ENCODE measurements at places on chromosomes 6 and 20.

- no peak for DNase-seq
Observed at GRCh38 chr20:44544263-44544662, 22.4 kb upstream of the SERINC3 start.

DNA sequence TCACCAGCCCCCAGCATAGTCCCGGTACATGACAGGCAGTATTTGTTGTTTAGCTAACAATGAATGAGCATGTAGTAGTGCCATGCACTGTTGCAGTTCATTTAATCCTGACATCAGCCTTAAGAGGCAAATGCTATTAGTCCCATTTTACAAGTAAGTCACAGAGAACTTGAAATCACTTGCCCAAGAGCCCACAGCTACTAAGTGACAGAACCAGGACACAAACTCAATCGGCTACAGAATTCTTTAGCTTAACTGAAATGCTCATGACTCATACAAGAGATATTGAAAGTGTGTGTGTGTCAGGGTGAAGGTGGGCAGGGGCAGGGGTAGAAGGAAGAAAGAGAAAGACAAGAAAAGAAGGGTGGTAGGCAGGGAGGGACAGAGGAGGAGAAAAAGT, 52.7 kb downstream of the UNC5CL start:
- DNase-seq: no peak

DNA sequence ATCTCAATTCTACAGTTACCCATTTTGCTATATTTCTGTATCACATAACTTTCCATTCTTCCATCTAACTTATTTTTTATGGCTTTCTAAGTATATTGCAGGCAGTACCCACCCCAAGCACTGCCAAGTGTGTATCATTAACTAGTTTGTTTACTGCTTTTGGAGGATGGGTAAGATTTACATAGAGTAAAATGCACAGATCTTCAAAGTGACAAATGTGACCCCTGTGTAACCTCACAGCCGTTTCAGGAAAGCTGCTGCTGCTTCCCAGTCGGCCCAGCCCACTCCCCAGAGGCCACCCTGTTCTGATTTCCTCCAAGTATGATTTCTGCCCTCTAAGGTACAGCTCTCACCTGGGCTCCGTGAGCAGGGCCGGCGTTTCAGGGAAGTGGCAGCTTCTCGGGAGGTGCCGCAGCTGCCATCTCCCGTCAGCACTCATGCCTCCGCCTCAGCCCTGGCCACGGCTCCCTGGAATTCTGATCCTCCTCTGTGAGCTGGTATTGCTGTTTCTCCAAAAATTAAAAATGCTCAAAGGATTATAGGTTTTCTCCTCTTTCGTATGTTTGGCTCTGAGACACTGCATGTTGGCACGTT, 15.0 kb upstream of the MAP1LC3A start:
- DNase-seq: no peak

DNA sequence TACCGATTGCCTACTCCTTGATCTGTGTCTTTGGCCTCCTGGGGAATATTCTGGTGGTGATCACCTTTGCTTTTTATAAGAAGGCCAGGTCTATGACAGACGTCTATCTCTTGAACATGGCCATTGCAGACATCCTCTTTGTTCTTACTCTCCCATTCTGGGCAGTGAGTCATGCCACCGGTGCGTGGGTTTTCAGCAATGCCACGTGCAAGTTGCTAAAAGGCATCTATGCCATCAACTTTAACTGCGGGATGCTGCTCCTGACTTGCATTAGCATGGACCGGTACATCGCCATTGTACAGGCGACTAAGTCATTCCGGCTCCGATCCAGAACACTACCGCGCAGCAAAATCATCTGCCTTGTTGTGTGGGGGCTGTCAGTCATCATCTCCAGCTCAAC, 13.5 kb downstream of the CCR6 start:
- no peak for DNase-seq

DNA sequence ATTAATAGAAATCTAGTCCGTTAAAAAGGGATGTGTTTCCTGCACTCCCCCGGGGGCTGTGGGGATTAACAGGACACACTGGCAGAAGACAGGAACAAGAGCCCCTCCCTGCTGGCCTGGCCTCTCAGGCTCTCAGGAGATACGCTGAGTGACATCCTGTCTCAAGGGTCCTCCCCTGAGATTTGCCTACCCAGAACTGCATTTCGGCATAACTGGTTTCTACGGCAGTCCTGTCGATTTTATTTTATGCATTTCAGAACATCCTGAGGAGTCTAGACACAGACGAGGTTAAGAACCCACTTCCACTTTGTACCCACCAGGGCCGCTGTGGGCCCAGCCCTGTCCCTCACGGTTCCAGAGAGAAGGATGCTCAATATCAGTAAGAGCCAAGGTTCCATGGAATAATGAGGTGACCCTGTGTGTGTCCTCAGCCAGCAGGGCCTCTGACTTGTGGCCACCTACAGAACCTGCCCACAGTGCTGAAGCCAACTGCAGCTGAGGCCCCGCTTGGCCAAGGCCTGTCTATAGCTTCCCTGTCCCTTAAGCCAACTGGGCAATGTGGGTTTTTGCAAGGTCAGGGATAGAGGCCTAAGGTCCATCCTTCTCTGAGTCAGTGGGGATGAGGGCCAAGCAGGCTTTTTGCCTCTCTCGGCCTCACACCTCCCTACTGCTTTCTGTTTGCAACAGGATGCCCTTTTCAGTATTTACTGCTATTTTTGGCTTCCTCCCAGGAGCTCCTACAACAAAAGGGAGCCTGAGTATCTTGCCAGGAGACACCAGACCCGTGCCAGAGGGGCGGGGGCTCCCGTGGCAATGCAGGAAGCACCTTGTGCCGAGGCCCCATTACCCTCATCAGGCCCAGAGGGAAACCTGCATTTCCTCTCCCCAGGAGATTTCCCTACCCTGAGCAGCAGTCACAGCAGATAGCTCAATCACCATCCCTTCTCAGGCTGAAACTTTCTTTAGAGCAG, 14.7 kb downstream of the UQCC2 start:
- DNase-seq: peak; percentile 57

GRCh38 chr6:20109526-20109925, 102.7 kb downstream of the MBOAT1 start:
- DNase-seq: no peak

DNA sequence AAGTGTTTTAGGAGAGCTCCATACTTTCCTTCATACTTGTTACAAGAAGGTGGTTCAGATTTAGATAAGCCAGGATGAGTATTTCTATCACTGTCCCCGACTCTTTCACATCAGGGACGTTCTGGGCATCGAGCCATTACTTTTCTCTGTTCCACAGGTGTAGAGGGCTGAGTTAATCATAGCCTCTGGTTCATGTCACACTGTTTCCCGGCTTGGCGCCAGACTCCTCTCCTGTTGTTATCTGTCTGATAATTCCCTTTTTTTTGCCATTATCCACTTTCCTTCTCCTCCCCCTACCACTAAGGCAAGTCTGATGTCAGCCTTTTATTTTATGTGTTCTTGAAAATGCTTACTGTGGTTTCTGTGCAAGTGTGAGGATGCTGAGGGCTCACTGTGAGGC, 593.4 kb downstream of the UTRN start:
- DNase-seq: no peak

DNA sequence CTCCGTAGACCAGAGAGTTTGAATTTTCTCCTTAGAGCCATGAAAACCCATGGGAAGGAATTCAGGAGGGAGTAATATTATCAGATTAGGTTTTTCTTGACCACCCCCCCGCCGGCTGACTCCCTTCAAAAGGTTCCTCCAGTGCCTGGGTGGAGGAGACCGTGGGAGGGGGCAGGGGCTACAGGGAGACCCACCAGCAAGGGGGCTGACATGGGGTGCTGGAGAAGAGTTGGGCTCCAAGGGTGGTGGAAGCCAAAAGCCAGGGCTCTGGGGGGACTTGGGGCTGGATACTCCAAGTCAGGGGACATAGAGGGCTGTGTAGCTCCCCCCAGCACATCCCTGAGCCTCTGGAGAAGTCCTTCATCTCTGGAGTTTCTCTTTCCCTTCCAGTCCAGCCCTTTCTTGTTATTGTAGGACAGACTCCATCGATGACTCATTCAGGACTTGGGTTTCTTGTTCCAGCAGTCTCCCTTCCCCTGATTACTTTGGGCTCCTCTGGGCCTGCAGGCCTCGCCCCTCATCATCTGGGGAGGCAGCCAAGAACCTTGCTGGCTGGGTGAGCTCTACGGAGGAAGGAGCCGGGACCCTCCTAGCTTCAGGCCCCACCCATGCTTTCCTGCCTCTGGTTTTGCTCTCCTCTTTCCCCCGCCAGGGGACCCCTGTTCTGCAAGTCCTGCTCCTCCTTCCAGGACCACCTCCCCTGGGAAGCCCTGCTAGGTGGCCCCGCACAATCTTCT, 10.5 kb upstream of the KIAA1755 start:
- DNase-seq: peak; percentile 94

GRCh38 chr6:120056085-120056484, 706.5 kb upstream of the MAN1A1 start:
- no peak for DNase-seq

GRCh38 chr6:27168586-27169443, 78.7 kb upstream of the PRSS16 start:
- peak; percentile 93 for DNase-seq

DNA sequence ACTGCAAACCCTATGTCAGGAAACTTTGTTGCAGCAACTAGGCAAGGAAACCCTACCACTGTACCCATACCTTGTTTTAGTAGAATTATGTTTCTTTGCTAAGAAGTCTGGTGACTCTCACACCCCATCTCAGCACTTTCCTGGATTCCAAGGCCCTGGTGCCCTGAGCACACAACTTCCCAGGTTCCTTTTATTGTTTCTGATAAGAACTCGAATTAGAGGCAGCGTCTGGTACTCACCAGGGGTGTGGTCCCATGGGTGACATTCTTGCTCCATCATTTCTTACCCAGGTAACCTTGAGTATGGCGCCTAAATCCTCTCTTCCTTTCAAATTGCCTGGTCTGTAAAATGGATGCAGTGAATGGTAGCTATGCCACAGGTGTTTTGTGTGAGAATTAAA, 34.1 kb downstream of the MYB start:
- DNase-seq: no peak

- no peak for DNase-seq
Observed at GRCh38 chr20:13659288-13659687, 20.6 kb upstream of the TASP1 start.

- DNase-seq: peak; percentile 72
Observed at GRCh38 chr6:127058027-127058426, 60.4 kb upstream of the RSPO3 start.

DNA sequence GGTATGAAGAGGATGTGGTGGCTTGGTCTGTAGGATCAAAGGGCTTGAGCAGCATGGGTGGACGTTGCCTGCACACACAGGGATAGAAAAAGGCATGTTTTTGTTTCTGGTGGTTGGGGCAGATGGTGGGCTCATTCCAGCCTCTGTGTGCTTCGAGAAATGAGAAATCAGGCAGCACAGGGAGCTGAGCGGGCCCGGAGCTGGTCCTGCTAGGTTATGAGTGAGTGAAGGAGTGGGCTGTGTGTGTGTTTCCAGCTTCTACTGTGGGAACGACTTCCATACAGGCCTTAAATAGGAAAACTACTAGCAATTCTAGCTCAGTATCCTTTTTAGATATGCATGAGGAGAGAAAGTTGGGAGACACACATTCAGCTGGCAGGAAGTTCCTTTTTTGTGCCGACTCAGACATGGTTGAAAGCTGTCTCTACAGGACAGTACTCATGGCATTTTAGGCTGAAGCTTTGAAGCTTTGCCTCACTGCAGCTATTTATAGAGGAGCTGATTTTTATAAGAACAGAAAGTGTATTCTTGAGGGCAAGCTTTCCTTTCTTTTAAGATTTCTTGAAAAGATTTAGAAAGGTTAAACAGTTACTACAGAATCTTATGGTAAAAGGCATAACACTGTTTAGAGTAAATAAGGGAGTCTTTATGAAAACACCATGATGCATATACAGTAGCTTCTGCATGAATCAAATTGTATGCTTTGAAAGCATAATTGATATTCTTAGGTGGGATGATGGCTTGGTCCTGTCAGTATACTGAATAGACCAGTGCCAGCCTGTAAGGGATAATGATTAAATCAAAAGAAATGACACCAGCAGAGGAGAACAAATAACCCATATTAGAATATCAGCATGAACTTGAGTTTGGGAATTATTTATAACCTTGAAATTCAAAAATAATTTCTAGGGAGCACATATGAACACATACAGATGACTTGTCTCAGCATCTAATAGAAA, 104.0 kb upstream of the MAN1A1 start:
- no peak for DNase-seq

DNA sequence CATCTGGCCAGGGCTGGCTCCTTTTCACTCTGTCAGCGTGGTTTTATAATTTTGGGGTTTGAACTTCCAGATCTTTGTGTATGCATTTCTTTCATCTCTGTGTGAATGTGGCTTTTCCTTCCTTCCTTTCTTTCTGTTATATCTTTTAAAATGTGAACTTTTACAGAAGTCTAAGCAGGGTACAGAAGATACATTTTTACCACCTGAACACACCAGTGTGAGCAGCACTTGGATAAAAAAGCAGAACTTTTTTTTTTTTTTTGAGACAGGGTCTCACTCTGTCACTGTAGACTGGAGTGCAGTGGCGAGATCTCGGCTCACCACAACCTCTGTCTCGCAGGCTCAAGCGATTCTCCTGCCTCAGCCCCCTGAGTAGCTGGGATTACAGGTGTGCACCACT, 20.5 kb downstream of the CEBPB start:
- no peak for DNase-seq

GRCh38 chr6:127514773-127515227, 4.3 kb downstream of the MTCL3 start:
- peak; percentile 73 for DNase-seq

DNA sequence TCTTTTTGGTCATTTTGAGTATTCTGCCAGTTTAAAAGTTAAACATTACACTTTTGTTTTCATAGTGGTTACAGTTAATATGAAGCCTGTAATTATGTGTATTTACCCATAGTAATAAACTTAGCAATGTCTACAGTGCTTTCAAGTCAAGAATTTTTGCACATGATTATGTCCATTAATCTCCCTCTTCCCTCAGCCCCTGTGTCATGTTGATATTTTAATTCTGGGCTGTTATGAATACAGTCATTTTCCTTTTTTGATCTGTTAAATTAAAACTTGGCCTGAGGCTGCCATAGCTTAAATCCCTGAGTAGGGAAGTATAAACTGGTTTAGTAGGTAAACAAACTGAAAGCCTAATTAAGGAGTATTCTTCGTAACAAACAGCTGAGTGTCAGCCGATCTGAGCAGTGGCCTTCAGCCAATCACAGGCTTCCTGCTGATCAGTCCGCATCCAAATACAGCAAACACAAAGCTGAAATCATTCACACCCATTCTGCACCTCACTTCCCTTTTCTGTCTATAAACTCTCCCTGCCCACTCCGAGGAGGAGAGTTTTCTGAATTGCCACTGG, 9.5 kb upstream of the SFT2D1 start:
- DNase-seq: peak; percentile 72

DNA sequence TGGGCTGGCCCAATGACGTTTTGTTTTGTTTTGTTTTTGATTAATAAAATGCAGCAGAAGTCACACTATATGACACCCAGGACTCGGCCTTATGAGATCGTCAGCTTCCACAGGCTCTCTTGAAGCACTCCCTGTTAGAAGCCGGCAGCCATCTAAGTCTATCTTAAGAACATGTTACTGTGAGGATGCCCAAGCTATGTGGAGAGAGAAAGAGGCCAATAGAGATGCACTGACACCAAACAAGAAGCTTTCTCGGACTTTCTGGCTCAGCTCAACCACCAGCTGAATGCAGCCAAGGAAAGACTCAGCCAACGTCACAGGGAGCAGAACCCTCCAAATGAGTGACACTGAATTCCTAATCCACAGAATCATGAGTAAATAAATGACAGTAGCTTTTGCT, 14.0 kb downstream of the SGK1 start:
- DNase-seq: no peak
